Stimulated activated CD4-positive, alpha-beta T cell treated with anti-CD3 and anti-CD28 coated beads, Interleukin-12 subunit alpha, Interleukin-12 subunit beta, amount 100 ng/mL, for 4 hours (primary cell): ENCODE measurements at places on chromosomes 7 and 10.
A peak's percentile ranks its signal among the peaks of the same experiment; 100 is the strongest.

GRCh38 chr7:132655131-132655727 lies 79.0 kb upstream of the PLXNA4 start:
- peak; percentile 5 for DNase-seq

- no peak for DNase-seq
These were observed 111.1 kb downstream of the CPED1 start for GRCh38 chr7:121099572-121099971.

DNA sequence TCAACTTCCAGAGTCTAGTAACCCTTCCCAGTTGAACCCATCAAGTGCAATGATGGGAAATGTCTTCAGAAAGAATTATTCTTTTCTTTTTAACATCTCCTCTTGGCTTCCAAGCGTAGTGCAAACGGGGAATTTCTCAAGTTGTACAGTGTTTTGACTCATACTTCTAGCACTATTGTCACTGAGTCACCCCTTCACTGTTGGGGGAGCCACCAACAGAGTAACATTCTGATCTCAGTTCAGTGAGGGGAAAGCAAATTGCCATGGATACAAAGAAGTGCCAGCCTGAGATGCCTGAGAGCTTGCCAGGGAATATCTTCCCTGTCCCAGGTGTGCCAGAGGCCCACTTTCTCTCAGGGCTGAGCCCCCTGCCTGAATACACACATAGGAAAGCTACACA lies 31.0 kb downstream of the CYP3A5 start:
- DNase-seq, result no peak

GRCh38 chr7:37145682-37146081 lies 303.0 kb downstream of the ELMO1 start:
- DNase-seq, result no peak

DNA sequence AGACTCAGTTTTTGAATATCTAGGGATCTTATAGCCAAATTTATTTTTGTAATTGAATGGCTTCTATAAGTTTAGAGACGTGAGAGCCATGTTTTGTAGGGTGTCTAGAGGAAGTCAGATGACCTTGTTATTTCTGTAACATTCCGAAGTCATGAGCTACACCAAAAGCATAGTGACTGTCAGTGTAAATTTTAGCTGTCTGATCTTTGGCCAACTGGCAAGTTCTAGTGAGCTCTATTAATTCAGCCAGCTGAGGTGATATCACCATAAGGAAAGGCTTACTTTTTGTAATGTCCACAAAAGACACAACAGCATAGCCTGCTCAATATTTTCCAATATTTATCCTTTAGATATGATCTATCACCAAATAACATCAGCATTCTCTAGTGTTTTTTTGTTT lies 9.9 kb upstream of the NT5C3A start:
- DNase-seq, result no peak
